ENCODE measurements at places on chromosomes 3 and 15. TPM values are rescaled to one million over a fixed set of nuclear protein-coding genes. Genes with fewer than 3 reads are reported as not detected.

NRROS gene
- 51.4 TPM for total RNA-seq

DNA sequence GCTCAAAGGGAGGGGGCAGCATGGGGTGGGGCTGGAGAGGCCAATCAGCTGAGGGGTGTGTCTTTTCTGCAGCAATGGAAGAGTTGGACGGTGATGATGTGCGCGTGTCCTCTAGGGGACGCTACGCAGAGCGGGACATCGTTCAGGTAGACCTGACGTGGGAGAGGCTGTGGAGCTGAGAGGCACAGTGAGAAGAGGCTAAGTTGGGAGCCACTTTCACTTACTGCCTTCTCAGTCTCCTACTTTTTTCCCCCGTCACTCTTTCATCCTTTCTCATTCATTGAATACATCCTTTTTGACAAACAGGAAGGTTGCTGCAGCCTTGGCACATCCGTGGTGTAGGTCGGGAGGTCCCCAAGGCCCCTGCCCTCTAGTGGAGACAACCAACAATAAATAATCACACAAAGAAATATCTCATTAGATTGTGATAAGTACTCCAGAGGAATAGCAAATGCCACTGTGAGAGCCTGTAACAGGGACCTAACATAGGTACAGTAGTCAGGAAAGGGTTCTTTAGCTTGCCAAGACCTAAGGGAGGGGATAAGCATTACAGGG is 4.4 kb upstream of the BRPF1 start:
- peak; percentile 60 for DNase-seq

- no peak for DNase-seq
These were observed 10.0 kb downstream of the LIMD1 start for GRCh38 chr3:45604596-45604995.

- DNase-seq = no peak
These were observed 276.3 kb upstream of the DNAJC19 start for GRCh38 chr3:181265750-181266333.

- DNase-seq = no peak
These were observed 7.1 kb downstream of the CPLX3 start for GRCh38 chr15:74833376-74834107.

GRCh38 chr15:63146684-63147083 is 10.6 kb downstream of the RPS27L start:
- DNase-seq = no peak

GRCh38 chr15:50883903-50884302 is 24.6 kb upstream of the AP4E1 start:
- no peak for DNase-seq

- no peak for DNase-seq
These were observed 188.3 kb upstream of the THBS1 start for GRCh38 chr15:39392469-39393047.

DNA sequence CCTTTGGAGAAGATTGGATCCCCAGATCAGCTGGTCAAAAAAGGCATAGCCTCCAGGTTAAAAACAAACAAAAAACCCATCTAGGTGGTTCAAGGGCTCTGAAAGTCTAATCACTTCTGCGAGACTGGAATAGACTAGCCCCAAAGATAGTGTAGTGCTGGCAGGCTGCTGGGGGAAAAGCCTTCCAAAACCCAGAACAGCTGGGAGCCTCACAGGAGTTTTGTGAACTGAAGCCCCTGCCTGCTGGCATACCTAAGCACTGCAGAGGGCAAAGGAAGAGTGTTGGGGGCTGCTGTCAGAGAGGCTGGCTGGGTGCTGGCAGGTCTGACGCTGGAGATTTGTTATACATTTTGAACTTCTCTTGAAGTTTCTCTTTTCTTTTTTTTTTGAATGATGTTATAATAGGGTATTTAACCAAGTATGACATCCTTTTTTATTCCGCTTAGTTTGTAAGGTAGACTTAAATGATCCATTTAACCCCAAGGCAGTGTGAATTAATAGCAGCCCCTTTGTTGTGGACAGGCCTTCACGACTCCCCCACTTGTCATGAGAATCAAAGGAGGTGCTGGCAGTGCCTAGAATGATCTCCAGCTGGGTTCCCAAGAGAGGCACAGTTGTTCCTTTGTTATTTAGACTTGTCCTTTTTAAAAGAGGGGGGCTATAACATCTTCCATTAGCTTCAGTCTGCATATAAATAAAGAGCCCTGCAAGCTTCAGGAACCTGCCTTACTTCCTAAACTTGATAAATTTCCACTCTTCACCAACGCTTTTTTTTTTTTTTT is 53.9 kb downstream of the CRTC3 start:
- DNase-seq = no peak

GRCh38 chr3:31218082-31218481 is 314.6 kb upstream of the STT3B start:
- DNase-seq = no peak

GRCh38 chr15:81160312-81161159 is 26.5 kb downstream of the CFAP161 start:
- DNase-seq = no peak

- no peak for DNase-seq
These were observed 115.6 kb downstream of the NLGN1 start for GRCh38 chr3:173513123-173513522.

DNA sequence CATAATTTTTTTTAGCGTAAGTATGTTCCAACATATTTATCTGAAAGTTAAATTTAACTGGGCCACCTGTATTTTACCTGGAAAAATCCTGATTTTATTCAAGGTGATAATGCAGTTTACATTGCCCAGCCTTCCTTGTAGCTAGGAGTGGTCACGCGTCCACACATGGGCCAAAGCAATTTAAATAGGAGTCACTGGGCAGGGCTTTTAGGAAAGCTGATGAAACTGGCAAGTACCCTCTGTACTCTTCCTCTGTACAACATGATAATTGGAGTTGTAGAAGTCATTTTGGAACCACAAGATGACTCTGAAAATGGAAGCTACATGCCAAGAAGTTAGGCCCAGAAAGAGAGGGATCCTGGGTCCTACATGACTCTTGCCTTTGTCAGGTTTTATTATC is 9.5 kb downstream of the BTD start:
- no peak for DNase-seq

DNA sequence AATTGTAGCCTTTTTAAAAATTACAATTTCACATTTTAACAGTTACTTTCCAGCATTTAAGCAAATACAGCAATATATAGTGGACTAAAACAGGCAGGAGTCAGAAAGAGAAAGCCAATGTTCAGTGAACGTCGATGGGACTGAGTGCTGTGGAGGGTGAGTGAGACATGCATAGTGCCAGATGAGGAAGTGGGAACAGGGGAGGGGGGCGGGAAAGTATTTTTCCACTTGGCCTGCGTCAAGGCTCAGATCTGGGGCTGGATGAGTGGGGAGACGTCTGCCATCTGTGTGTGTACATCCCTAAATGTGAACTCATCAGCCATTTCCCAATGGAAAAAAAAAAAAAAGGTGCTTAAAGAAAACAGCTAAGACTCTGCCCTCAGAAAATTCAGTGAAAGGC is 19.2 kb upstream of the RAD18 start:
- no peak for DNase-seq

DNA sequence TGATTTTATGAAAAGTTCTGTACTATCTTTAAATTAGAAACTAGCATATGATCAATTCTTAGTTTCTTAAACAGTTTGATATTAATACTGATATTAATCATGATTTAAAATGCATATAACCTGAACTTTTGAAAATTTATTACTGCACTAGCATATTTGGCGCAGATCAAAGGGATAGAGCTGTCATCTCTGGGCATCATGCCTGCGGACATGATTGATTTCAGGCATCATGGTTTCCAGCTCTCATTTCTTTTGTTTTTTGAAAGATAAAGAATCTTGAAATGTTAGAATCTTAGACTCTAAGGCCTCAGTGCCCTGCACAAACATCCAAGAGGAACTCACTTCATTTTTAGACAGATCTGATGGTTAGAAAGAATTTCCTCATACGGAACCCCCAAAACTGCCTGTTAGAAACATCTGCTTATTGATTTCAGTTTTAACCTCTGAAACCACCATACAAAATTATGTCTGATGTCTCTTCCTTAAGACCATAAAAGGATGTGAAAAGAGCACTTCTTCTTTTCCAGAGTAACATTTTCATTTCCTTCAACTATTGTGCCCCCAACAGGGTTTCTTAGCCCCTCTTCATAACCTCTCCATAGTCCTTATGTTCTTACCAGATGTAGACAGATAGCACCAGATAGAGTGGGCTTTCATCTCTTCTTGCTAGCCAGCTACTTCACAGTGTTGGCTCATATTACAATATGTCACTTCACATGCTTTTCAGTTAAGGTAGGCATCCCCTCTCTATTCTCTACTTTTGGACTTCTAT is 110.8 kb downstream of the BBX start:
- DNase-seq = no peak

DNA sequence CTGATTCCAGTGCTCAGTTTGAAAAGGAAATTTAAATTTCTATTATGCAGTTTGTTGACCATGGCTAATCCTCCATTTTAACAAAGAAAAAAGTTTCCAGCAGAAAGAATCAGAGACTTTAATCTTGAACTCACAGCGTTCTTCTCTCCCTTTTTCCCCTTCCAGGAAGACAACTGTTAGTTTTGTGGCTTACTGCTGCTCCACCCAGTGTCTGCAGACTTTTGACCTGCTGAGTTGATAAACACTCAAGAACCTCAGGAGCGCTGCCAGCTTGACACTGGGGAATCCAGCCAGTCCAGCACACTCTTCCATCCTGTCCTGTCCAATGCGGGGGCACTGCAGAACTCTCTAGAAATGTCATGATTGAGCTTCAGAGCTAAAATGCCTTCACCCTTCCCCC is 134.6 kb downstream of the LRRC28 start:
- no peak for DNase-seq

DNA sequence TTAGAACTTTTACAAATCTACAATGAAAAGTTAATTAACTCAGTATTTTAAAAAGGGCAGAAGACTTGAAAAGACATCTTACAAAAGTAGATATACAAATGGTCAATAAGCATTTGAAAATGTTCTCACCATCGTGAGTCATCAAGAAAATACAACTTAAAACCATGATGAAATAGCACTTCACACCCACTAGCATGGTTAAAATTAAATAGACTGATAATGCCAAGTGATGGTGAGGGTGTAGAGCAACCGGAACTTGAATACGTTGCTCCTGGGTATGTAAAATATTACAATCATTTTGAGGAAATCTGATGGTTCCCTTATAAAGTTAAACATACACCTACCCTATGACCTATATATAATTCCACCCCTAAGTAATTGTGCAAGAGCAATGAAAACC is 319.8 kb upstream of the UMPS start:
- no peak for DNase-seq

PLSCR4 gene
- total RNA-seq = not detected

DNA sequence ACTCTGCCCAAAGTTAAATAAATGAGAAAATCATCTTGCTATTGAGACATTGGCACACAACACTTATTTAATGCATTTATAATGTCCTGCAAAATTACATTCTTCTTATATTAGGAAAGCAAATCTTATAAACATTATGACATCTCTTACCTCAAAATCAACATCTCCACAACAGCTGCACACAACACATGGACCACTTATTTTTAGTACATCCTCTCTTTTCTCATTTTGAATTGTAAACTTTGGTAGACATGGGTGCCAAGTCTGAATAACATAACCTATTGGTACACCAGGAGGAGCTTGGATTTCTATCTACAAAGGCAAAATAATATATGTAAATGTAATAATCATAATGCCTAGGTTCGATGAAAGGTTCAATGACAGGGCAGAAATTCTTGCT is 23.0 kb downstream of the PLSCR1 start:
- DNase-seq = no peak

- no peak for DNase-seq
These were observed 134.3 kb downstream of the CGGBP1 start for GRCh38 chr3:87924485-87924884.

DNA sequence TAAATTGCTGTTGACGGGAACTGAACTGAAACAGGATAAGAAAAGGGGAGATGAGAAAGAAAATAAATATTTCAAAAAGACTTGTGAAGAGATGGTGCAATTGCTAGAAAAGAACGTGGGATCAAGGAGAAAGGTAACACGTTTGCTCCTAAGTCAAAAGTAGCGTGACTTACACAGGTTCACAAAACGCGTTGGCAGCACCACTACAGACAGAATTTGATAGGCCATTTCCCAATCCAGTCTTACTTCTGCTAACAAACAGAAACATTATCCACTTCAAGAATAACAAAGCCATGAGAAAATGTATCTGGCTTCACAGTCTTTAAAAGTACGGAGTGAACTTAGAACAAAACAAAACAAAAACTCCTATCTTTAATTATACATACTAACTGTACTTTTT is 75.5 kb downstream of the DPH6 start:
- DNase-seq = no peak

REC114 gene
- not detected for total RNA-seq

DNA sequence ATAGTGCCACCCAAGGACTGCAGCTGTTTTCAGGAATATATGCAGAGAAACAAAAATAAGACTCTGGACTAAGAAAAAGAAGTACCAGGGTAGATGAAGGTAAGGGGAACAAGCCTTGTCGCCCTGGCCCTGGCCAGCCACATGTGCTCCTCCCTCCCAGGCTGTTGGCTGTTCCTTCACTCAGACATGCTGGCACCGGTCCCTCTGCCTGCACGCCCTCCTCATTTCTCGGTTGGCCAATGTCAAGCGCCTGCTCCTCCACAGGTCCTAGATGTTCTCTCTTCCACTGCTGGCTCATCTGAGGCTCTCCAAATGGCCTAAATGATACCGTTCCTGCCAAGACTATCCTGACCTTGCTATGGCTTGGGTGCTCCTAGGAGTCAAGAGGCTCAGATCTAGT is 288.4 kb upstream of the LYSMD4 start:
- DNase-seq = no peak

DNA sequence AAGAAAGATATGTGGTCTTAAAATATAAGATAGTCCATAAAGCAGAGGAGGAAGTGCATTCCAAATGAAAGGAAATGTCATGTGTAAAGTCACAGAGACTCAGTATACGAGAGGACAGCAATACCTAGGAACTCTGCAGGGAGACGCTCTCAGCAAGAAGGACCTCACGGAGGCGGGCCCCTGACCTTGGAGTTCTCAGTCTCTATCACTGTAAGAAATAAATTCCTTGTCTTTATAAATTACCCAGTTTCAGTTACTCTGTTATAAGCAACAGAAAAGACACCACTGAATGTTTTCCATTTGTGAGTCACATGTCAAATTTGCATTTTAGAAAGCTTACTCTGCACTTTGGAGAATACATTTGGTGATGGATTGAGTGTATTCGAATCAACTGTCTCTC is 140.6 kb downstream of the GBE1 start:
- no peak for DNase-seq

- DNase-seq = no peak
These were observed 866.9 kb downstream of the FHIT start for GRCh38 chr3:60384341-60384740.

GRCh38 chr3:173737167-173737808 is 339.7 kb downstream of the NLGN1 start:
- DNase-seq = no peak

DNA sequence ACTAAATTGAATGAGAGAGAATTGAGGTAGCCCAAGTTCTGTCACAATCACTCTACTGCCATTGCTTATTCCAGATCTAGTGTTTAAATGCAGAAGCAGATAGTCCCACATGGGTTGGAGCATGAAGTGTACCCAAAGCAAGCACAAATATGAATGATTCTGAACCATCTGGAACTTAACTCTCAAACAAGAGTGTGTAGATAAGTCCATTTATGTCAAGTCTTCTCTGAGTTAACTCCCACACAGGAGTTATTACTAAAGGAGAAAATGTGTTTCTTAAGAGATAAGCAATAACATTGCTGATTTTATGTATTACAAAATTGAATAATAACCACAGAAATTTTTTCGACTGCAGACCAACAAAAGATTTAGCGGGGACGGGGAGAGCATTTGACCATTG is 33.6 kb downstream of the PAQR9 start:
- no peak for DNase-seq

CDHR4 gene
- total RNA-seq = 0.16 TPM
